ENCODE measurements at places on chromosomes 16 and 17.
A peak's percentile ranks its signal among the peaks of the same experiment; 100 is the strongest.

- no peak for DNase-seq
These were observed 291.9 kb upstream of the N4BP1 start for GRCh38 chr16:48901712-48902374.

- peak; percentile 88 for DNase-seq
These were observed 15.8 kb upstream of the AKTIP start for GRCh38 chr16:53518550-53519416.

DNA sequence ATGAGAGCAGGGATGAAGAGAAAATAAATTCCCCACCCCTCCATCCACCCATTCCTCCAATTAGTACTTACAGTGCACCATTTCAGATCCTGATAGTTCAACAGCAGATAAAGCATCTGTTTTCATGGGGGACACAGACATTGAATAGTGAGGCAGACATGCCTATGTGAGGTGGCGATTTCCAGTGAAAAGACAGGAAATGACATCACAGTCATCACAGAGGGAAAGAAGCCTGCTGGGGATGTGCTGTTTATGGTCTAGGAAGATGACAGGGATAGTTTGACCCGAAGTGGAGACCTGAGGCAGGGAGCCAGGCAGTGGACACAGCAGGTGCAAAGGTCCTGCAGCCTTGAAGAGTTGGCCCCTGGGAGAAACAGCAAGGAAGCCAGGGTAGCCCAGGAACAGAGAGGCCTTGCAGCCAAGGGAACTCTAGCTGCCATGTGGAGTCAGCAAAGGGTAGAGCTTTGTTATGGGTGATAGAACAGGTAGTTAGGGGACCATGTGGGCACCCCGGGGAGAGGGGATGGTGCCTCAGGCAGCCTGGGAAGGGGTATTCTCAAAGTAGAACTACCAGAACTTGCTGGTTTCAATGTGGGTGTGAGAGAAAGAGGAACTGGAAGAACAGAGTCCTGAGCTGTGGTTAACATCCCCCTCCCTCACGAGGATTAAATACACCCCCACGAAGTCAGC, 256.6 kb downstream of the CPPED1 start:
- no peak for DNase-seq

GRCh38 chr17:70955441-70955840, 786.1 kb downstream of the KCNJ2 start:
- DNase-seq: no peak

- DNase-seq: no peak
These were observed 53.7 kb upstream of the RCVRN start for GRCh38 chr17:9958586-9959281.

GRCh38 chr16:63461248-63461841, 1425.1 kb upstream of the CDH8 start:
- no peak for DNase-seq

DNA sequence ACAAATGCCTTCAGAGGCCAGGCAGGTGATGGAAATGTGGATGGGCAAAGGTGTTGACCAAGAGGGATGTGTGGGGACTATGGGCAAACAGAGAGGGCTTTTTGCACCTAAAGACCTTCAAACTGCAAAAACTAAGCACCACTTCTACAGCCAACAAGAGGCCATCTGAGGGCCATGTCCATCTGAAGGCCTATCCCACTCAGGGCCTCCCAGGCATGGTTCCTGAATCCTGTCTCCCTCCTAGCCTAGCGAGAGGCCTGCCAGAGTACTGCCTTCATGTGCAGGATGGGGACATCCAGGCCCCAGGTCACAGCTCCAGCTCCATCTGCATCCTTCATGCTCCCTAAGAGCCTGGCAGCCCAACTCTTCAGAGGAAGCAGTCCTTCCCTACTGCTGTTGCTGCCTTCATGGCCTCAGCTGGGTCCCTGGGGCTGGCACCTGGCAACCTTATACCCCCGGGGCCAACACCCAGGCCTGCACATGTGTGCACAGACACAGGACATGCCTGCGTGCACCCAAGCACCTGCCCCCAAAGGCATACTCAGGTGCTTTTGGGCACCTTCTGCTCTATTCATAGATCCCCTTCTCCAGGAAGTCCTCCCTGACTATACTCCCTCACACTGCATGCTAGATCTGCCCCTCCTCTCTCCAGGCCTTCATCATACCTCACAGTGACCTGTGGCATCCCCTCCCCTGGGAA, 95.2 kb downstream of the C16orf78 start:
- no peak for DNase-seq
